Muscle of leg (tissue), 16 donors: ENCODE measurements at places on chromosomes 1 and 21. TPM values are rescaled to one million over a fixed set of nuclear protein-coding genes. Genes with fewer than 3 reads are reported as not detected.

DNA sequence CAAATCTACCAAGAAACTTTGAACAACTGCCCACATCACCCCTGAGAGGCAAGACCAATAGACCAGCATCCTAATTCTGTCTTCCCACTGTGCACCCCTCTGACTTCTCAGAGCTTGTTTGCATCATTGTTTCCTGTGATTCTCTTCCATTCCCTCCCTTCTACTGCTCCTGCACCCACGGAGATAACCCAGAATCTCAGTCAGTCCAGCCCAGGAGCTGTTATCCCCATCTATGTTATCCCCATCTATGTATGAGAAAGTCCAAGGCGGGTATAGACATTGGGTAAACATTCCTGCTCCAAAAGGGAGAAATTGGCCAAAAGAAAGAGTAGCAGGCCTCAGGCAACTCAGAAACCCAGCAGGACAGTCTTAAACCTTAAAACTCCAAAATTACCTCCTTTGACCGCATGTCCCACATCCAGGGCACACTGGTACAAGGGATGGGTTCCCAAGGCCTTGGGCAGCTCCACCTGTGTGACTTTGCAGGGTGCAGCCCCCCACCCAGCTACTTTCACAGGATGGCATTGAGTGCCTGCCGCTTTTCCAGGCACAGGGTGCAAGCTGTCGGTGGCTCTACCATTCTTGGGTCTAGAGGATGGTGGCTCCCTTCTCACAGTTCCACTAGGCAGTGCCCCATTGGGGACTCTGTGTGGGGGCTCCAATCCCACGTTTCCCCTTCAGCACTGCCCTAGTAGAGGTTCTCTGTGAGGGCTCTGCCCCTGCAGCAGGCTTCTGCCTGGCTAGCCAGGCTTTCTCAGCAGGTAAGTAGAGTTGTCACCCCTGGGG, 414.8 kb downstream of the NPHP4 start:
- no peak for DNase-seq

DNA sequence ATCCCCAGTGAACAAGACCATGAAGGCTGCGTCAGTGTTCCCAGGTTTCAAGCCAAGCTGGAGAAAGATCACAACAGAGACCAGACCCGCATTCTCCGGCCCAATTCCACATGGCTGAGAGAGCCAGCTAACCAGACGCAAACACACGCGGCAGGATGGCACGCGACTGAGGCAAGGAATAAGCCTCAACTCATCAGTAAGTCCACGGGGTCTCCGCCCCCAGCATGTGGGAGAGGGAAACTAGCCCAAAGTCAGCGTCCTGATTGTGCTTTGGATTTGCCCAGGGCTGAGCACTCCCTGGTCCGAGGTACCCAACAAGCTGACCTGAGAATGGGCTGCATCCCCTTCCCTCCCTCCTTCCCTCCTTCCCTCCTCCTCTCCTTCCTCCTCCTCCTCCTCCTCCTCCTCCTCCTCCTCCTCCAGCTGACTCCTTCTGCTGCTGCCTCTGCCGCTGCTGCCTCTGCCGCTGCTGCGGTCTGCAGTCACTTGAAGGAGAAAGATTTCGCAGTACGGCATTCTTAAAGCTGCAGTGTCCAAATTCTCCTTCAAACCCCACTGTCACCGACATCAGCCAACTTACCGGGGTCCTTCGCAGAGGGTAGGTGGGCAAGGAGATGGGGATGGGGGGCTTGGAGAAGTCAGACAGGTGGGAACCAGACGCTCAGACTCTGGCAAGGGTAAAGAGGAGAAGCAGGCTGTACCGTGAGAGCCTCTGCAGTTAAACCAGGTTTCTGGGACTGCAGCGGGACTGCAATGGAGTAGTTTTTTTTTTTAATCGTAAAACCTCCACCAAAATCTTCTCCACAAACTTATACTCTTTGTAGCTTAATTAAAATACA, 33.0 kb upstream of the H6PD start:
- peak; percentile 76 for DNase-seq

DNA sequence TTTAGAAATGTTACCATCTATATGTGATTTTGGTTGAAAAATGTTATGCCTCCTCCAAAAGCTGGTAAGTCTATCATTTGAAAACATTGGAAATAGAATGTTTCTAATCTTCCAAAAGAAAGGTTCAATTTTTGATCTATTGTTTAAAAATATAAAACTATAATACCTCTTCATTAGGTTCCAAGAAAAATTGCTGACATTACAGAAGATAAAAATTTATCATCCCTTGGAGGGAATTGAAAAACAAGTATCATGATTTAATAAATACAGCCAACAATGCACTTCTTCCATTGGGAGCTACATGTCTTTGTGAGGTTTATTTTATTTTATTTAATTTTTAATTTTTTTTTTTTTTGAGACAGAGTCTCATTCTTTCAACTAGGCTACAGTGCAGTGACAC, 148.5 kb downstream of the PIK3R3 start:
- DNase-seq: no peak

DNA sequence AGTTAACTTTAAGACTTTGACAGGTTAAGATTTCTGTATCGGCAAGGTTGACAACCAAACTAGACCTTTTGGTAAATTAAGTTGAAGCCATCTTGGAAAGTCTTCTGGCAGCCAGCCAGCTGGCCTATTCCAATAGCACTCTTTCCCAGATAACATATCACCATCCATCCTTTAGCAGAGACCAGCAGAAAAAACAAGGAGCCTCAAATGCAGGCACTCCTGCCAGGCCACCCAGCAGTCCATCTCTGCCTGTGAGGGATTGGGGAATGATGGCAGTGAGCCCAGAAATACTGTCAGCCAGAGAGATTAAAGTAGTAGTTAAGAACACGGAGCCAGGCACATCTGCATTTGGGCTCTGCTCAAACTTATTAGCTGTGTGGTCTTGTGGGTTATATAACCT, 19.4 kb downstream of the ZBTB40 start:
- peak; percentile 67 for DNase-seq

- DNase-seq: no peak
These were observed 150.5 kb downstream of the PLPPR5 start for GRCh38 chr1:98854137-98854536.

LMOD1 gene
- 40.0 TPM for polyA plus RNA-seq

GNG4 gene
- polyA plus RNA-seq: 0.88 TPM

IARS2 gene
- 51.6 TPM for polyA plus RNA-seq

PDZK1IP1 gene
- 0.29 TPM for polyA plus RNA-seq

- DNase-seq: no peak
These were observed 27.5 kb downstream of the ATP1B1 start for GRCh38 chr1:169133801-169134502.

GRCh38 chr1:203807196-203807595, 11.8 kb downstream of the ZBED6 start:
- no peak for DNase-seq

RAD54L gene
- 7.9 TPM for polyA plus RNA-seq

GRCh38 chr1:245520611-245521010, 365.8 kb downstream of the KIF26B start:
- DNase-seq: no peak

- no peak for DNase-seq
These were observed 439.3 kb downstream of the USP25 start for GRCh38 chr21:16169102-16169511.
